Cortex of kidney (tissue), 1 donor: ENCODE measurements at places on chromosomes 6 and 20.

- no peak for DNase-seq
These were observed 194.6 kb downstream of the ZDHHC14 start for GRCh38 chr6:157575436-157576145.

DNA sequence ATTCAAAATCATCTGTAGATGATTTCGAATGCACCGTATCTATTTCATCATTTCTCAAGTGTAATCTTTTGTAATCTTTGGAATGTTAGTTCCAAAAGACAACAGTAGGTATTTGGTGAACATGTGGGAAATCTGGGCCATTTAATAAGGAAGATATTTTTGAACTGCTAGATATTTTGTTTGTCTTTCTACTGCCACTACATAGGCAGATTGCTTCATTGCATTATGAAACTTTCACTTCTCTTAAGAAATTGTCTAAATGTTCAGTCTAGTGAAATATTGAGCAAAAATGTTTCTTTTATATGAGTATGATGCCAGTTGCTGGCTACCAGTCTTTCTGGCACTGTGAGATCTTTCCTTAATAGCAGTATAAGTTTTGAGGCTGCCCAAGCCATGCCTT lies 527.8 kb upstream of the RNF217 start:
- no peak for DNase-seq

- DNase-seq, result no peak
These were observed 216.1 kb downstream of the ESR1 start for GRCh38 chr6:152023613-152024012.

- no peak for DNase-seq
These were observed 417 bp downstream of the NFATC2 start for GRCh38 chr20:51542033-51542570.

DNA sequence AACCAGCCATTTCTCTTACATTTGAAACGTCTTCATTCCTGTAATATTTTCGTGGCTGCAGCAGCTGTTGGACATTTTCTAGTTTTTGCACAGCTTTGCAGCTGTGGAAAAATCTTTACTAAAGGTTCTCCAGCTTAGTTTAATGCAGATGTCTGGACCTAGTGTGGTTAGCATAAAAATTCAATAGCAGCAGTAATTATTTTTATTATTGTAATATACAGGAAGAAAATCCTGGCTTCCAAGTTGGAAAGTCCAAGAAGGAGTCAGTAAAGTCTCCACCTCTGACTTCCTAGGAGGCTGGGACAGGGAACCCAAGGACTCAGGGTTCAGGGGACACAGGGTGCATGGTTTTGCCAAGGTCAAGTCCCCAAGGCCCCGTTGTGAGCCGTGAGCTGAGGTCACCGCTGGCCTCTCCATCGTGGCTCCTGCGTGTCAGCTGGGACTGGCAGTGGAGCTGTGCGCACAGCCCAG lies 230.6 kb downstream of the FNDC1 start:
- no peak for DNase-seq

DNA sequence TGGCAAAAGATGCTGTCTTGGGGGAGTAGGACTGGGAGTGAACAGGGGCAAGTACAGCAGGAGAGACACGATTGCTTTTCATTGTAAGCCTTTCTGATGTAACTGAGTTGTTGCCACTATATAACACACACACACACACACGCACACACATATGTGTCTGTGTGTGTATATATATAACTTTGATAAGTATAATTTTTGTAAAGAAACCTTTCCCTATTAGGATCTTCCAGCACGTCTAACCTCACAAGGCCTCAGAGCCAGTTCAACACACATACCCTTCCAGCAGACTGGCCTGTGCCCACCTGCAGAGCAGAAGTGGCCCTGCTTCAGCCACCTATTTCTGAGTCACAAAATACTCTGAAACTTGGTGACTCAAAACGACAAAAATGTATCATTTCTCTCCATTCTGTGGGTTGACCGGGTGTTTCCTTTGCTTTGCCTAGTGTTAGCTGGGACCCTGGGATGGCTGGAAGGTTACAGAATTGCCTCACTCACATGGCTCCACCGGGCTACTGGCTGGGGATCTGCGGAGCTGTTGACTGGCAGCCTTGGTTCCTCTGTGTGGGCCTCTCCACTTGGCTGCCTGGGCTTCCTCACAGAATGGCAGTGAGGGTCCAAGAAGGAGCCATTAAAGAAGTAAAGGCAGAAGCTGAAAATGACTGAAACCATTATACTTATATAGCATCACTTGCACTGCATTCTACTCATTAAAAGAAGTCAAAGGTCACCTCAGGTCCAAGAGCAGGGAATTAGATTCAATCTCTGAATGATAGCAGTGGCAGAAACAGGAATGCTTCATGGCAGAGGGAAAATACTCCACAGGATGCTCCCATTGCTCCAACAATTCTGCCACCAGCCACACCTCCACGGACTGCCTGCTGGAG lies 126.4 kb downstream of the BANF2 start:
- DNase-seq, result no peak

DNA sequence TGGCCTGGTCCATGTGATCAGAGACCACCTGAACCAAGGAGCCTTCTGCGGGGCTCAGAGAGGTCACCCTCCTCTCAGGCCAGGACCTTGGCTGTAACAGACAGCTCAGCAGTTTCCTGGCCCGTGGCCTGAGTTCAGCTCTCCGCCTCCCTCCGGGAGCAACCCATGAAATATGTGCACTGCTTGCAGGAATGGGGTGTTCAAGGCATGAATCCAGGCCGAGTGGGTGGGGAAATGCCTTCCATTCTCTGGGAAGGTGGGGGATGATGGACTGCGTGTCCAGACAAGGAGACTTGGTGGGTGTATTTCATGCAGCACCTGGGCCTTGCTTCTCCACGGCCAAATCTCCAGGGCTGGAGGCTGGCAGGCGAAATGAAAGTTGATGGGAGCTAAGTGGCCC lies 46.0 kb downstream of the SIRPA start:
- DNase-seq, result no peak

- no peak for DNase-seq
These were observed 11.1 kb upstream of the EXOC2 start for GRCh38 chr6:704046-704445.

DNA sequence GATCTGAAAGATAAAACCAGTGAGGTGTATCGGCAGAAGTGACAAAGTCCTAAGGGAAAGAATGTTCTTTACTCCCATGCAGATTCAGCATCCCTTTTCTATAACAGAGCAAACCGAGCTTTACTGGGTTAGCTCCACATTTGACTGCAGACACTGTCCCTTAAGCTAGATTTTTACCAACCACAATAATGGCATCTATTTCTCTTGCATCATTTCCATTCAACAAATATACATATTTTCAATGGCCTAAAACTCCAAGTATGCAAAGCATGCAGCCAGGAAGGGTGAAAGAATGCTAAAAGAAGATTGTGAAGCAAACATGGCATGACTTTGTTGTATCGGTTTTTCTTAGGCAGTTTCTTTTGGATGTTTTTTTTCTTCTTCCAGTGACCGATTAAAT lies 255.4 kb downstream of the OGFRL1 start:
- no peak for DNase-seq

DNA sequence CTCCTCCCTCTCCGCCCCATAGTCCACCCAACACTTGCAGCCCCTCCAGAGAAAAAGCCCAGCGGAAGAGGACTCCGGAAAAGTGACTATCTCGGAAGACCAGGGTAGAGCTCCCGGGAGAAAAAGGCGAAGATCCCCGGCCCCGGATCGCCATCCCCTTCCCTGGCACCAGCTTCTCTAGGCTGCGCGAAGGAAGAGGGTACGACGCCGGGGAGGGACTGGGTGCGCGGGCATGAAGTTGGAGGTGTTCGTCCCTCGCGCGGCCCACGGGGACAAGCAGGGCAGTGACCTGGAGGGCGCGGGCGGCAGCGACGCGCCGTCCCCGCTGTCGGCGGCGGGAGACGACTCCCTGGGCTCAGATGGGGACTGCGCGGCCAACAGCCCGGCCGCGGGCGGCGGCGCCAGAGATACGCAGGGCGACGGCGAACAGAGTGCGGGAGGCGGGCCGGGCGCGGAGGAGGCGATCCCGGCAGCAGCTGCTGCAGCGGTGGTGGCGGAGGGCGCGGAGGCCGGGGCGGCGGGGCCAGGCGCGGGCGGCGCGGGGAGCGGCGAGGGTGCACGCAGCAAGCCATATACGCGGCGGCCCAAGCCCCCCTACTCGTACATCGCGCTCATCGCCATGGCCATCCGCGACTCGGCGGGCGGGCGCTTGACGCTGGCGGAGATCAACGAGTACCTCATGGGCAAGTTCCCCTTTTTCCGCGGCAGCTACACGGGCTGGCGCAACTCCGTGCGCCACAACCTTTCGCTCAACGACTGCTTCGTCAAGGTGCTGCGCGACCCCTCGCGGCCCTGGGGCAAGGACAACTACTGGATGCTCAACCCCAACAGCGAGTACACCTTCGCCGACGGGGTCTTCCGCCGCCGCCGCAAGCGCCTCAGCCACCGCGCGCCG lies 822 bp downstream of the FOXQ1 start:
- no peak for DNase-seq

DNA sequence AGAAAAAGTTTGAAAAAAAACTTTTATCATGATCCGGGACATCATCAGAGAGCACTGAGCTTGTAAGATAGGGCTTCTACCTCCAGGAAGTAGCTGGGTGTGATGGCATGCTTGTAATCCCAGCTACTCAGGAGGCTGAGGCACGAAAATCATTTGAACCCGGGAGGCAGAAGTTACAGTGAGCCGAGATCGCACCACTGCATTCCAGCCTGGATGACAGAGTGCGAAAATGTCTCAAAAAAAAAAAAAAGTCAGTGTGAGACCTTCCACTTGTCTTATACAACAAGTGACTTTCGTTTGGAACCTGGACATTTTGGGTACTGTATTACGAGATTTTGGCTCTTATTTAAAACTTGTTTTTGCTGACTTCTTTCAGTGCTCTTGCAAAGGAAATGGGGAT lies 5.9 kb upstream of the SLC13A3 start:
- DNase-seq, result no peak

GRCh38 chr6:117687021-117687648 lies 11.9 kb downstream of the NUS1 start:
- DNase-seq, result no peak

- no peak for DNase-seq
These were observed 70.8 kb downstream of the TNFAIP3 start for GRCh38 chr6:137937834-137938233.

- DNase-seq, result no peak
These were observed 90.9 kb downstream of the CAP2 start for GRCh38 chr6:17484201-17484849.

GRCh38 chr6:53119349-53119748 lies 29.3 kb downstream of the GCM1 start:
- DNase-seq, result no peak

GRCh38 chr6:128358244-128358776 lies 162.1 kb downstream of the PTPRK start:
- DNase-seq, result no peak

DNA sequence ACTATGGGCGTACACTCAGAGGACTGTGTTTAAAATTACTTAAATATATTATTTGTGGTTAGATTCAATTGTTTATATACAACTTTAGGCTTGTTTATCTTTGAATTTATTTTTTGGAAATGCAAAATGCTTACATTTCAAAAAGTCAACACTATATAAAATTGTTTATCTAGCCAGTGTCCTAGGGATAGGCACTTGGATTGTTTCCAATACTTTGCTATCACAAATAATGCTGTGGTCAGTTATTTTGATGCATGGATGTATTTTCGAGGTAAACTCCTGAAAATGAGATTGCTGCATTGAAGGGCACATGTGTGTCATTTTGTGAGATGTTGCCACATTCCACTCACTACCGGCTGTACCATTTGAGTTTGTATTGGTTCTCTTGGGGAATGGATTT lies 213.9 kb downstream of the SLC24A3 start:
- no peak for DNase-seq

- DNase-seq, result no peak
These were observed 334.1 kb downstream of the BCKDHB start for GRCh38 chr6:80440496-80441115.

DNA sequence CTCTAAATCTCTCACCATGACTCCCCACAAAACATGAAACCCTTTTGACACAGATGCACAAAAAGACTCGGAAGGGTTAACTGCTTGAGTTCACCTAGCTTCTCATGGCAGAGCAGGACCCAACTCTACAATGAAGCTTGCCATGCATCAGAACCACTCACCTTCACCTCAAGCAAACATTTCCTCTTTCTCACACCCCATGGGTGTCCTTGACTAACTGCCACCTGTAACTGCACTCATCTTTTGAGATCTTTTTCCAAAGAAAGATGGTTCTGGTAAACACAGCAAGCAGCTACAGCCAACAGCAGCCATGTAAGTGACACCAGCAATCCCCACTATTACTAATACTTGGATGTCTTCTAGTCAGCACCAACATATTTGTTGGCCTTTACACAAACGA lies 76.5 kb downstream of the EFHC1 start:
- DNase-seq, result no peak

- no peak for DNase-seq
These were observed 448.9 kb downstream of the COL12A1 start for GRCh38 chr6:74756923-74757322.

DNA sequence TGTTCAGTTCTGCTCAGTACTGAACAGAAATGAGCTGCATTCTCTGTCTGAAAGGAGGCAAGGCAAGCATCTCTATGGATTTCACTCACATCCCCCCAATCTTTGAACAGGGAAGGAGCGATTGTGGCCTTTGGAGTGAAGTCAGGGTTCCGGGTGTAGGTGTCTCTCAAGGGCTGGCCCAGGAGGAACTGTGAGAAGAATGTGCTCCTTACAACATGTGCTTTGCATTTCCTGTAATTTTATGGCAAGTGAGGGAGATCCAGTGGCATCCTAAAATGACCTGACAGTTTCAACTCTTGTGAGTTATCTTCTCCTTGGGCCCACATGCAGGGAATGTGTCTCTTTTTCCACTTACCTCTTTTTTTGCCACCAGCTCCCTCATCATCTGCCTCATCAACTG lies 63.0 kb upstream of the RIN2 start:
- DNase-seq, result no peak

- no peak for DNase-seq
These were observed 64.0 kb downstream of the KIF13A start for GRCh38 chr6:17923401-17923863.

- no peak for DNase-seq
These were observed 20.6 kb downstream of the OLIG3 start for GRCh38 chr6:137473598-137473997.

GRCh38 chr6:19723545-19723944 lies 113.6 kb upstream of the ID4 start:
- DNase-seq, result no peak

DNA sequence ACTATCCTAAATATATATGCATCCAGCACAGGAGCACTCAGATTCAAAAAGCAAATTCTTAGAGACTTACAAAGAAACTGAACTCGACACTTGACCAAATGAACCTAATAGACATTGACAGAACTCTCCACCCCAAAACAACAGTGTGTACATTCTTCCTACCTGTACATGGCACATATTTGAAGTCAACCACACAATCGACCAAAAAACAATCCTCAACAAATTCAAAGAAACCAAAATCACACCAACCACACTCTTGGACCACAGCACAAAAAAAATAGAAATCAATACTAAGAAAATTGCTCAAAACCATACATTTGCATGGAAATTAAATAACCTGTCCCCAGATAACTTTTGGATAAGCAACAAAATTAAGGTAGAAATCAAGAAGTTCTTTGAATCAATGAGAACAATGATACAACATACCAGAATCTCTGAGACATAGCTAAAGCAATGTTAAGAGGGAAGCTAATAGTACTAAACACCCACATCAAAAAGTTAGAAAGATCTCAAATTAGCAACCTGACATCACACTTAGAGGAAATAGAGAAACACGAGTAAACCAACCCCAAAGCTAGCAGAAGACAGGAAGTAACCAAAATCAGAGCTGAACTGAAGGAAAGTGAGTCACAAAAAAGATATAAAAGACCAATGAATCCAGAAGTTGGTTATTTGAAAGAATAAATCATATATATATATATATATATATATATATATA lies 12.5 kb upstream of the TREM1 start:
- no peak for DNase-seq
